ENCODE measurements at places on chromosomes 12 and 14.

- peak; percentile 54 for DNase-seq
Measured at GRCh38 chr12:125140279-125141209, 75.3 kb downstream of the AACS start.

GRCh38 chr14:52348279-52348678, 34.2 kb downstream of the PTGER2 start:
- DNase-seq = peak; percentile 73

DNA sequence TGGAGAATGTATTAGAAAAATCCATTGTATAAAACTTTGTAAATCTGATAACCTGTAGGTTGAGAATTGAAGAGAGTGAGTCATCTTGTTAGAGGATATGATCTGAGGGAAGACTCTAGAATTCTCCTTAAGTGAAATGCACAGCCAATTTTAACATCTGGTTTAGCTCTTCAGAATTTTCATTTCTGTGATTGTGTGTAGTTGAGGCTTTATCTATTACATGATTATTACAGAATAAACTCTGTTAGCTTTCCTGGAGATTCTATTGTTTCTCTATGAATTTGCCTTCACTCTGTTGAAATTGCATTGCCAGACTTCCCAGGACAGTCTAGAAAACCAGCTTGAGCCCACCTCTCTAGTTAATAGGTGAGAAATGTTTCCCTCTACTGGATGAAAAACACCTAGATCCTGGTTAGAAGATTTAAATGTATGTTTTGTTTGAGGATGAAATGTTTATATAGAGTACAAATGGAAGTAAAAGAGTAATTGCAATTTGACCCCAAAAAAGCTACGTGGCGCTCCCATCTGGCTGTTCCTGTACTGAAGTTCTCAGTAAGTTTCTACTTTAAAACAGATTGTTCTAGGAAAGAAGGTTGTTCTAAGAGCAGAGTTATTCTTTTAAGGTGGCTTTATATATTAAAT, 2.9 kb downstream of the NUDT4 start:
- peak; percentile 34 for DNase-seq

GRCh38 chr14:61927060-61927459, 164.8 kb downstream of the SNAPC1 start:
- DNase-seq = no peak

DNA sequence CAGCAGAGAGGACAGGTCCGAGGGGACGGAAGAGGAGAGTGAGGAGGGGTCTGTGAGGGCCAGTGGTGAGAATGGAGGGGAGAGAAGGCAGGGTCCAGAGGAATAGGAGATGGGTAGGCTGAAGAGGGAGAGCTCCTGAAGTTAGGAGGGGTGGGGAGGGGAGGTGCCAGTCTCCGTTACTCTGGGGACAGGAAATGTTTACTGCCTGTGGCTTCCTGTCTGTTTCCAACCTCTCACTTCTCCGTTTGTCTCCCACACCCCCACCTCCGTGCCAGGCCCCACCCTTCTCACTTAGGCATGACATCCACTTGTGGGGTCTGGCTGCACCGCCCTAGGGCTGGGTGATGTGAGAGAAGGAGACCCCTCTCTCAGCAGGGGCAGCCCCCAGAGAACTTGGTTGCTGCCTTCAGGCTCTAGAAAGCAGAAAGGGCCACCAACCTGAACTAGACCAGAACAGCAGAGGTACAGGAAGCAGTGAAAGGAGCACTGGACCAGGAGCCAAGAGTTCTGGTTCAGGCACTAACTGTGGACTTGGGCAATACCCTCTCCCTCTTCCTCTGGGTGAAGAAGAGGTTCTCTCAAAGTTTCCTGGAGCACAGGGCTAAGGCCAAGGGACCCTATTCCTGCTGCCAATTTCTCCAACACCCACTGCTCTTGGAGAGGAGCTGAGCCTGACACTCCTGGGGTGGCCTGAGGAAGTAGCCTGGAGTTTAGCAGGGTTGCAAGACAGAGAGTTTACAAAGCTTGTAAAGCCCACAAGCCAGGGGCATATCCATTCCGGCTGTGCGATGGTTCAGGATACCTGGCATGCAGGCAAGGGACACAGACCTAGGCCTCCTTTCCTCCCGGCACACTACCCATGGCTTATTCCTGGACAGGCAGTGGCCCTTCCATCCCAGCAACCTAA, 5.5 kb downstream of the ITGA5 start:
- DNase-seq = peak; percentile 41

GRCh38 chr14:36755756-36756155, 94.1 kb downstream of the PAX9 start:
- no peak for DNase-seq
